ENCODE measurements at places on chromosomes 3 and 15.

- DNase-seq, result no peak
These were observed 23.9 kb upstream of the LOXL1 start for GRCh38 chr15:73902121-73903020.

DNA sequence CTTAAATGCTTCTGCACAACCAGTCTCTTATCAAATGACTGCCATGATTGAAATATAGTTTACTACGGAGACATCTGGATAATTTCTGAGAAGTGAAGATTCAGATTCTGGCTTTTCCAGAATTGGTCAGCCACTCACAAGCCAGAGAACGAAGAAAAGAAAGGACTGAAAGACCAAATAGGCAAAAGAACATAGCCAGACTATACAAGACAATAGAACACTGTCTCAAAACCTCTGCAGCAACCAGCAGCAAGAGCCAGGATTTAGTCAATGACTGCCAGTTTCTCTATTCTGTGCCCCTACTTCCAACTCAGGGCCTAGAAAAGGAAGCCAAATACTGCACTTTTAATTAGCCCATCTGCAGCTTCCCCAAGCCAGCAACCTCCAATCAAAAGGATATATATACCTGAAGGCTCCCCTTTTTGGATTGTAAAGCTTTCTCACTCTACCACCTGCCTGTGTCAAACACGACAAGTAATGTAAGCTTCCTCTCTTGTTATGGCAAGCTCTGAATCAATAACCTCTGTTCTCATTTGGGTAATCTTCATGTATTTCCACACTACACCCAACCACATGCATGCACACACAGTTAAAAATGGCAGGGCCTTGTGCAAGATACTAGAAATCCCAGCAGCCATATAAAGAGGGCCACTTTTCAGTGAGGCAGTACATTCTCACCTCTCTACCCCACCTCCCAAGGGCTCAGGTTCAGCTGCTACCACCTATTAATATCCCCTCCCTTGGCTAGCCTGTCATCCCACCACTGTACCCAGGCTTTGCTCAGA lies 97.1 kb downstream of the ERC2 start:
- no peak for DNase-seq

DNA sequence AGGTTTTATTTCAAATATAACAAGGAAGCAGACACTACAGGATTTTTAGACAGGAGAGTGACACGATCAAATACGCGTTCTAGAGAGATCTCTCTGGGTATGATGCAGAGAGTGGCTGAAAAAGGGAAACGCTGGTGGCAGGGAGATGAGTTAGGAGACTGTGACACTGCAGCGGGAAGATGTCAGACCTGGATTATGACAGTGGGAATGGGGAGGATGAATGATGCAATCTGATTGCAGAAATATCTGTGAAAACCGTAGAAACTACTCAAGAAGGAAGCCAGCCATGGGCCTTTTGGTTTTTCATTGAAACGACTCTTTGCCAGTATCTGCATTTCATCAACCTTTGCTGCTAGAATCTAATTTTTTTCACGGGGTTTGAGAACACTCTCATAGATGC lies 157.9 kb downstream of the FAM43A start:
- DNase-seq, result no peak

GRCh38 chr3:147960786-147961185 lies 551.6 kb downstream of the ZIC1 start:
- no peak for DNase-seq

DNA sequence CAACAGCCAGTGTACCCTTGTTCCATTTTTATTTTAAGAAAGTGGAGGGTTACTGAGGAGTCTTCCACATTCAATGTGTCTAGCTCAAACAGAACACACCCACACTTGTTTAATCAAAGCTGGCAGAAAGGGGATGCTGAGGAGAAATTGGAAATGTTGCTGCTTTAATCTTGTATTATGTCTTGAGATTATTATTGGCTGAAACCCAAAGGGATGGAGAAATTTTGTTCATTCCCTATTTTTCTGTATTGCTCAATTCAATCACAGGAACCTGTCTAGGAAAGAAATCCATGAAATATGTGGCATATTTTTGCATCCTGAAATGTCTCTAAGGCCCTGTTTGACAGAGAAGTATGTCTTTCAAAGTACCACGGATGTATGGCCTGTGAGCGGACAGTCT lies 238.0 kb downstream of the MYRIP start:
- DNase-seq, result no peak

- DNase-seq, result no peak
These were observed 142.1 kb downstream of the NUP210 start for GRCh38 chr3:13277860-13278531.

DNA sequence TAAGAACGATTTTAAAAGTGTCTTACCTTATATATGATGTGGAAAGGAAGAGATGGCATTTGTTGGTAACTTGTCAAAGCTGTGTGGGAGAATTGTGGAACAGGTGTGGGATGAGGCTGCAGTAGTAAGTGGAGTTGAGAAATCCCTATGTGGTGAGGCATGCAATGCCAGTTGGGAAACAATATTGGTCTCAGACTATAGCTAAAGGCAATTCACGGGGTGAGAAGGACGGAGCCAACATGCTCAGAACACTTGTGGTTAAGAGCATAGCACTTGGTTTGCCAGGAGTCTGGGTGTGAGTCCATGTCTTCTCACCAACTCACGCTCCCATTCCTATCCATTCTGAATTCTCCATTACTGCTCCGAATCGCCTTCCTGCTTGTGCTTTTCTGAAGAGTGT lies 615.6 kb upstream of the ADAMTS9 start:
- no peak for DNase-seq

DNA sequence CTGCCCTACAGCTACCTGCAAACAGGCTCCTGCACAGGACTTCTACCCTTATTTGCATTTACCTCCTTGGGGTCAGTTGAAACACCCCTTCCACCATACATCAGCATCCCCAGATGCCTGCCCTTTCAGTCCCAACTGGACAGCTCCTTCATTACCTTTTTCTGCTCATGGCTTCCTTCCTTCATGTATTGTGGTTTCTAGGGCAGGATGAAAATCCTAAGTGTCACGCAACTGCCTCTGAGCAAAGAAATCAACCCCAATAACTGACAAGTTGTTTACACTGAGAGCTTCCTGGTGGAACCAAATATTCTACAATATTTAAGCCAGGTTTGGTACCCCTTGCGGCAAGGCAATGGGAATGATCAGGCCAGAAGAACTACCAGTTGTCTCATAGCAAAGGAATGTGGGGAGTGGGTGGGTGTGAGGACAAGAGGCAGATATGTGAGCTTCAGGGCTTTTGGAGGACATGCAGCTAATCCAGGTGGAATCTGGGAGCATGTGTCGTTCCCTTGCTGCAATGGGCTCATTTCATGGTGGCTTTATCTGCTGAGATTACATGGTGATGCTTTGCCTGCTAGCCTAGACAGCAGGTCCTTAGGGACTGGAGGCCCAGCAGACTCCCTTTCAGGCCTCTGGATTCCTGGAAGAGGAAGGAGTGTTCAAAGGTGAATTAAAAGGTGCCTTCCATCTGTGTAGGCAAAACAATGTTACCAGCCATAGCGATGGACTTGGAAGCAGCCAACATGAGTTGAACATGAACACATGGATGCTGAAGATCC lies 34.9 kb downstream of the PPCDC start:
- DNase-seq, result no peak

DNA sequence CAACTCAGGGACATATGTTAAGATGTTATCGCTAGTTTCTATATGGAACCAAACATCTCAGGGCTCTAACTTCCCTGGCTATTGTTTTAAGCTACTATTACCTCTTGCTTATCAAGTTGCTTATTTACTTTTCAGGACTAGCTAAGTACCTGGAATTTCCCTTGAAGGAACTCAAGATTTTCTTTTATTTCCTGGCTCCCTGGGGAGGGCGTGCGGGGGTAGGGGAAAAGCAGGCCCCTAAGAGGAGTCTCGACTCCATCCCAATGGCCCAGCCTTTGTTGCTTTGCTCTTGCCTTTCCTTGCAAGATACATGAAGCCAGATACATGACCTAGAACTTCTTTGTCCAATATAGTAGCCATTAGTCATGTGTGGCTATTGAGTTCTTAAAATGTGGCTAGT lies 76.9 kb upstream of the STXBP5L start:
- DNase-seq, result no peak

GRCh38 chr3:21425715-21426114 lies 325.3 kb downstream of the ZNF385D start:
- no peak for DNase-seq

DNA sequence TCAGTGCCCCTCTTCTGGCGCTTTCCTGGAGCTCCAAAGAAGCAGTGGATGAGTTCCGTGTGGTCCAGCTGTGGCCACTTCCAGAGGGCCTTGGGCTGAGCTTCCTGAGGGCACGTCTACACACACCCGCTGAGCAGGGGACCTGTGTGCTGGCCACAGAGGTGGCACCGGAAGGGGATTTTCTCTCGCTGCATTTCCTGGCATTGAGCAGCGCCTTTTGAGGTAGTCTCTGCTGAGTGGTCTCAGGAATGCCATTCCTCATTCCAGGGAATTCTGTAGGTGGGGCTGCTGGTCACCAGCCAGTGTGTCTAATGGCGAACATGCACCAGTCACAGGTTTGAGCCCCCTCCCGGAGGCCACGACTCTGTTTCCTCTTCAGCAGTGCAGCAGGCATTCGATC lies 48.1 kb downstream of the AMOTL2 start:
- DNase-seq, result no peak

- no peak for DNase-seq
These were observed 63.5 kb downstream of the HACD2 start for GRCh38 chr3:123521179-123521969.

GRCh38 chr3:14303336-14304100 lies 98.9 kb upstream of the SLC6A6 start:
- no peak for DNase-seq

DNA sequence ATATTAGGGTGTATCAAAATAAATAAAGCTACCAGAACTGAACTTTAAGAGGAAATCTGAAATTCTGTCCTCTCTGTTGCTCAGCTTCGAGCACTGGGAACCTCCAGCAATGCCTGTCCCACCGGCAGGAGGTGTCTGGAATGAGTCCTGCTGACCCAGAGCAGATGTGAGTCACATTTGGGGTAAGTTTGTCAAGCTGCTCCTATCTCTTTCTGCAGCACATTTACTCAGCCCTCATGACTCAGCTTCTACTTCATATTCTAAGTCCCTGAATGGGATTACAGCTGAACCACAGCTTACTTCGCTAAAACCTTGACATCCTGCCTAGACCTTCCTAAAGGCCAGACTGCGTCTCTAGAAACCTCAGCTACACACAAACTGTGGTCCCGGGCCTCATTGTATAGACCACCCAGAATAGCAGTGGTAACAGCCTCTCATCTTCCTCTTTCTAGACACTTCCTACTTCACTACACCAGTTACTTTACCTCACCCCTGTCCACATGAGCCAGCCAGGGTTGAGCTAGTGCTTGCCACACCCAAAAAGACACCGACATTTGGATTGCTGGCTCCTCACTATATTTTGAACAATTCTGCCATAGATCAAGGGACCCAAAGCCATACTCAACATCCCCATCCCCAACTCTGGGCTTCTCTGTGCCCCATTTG lies 109.6 kb upstream of the TMCO5A start:
- DNase-seq, result no peak

DNA sequence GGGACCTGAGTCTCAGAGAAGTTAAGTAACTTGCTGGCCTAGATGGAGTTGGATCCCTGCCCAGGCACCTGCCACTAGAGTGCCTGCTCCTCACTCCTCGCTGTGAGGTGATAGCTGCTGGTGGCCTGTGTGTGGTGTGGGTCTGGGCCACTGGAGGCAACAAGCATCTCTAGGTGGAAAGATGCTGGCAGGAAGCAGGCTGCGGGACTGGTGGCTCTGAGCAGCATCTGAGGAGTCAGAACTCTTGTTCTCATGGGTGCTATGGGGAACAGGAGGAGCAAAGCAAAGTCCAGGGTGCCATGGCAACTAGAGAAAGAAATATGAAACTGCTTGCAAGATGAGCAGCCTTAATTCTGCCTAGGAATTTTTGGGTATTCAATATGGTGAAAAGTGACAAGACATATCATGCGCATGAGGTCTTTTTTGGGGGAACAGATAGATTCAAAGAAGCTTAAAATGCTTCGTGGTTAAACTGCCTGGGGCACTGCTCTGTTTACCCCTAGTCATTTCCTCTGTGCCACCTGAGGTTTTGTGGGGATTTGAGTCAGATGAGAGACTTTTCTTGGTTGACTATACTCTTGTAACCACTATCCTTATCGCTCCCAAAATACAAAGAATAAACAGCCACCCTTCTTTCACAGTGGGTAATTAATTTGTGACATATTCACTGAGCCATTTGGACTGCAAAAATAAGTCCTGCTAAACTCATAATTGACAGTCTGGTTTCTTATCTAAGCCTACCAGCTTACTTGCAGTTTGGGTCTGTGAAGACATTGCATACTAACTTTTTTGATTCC lies 50.3 kb downstream of the MED12L start:
- DNase-seq, result no peak

DNA sequence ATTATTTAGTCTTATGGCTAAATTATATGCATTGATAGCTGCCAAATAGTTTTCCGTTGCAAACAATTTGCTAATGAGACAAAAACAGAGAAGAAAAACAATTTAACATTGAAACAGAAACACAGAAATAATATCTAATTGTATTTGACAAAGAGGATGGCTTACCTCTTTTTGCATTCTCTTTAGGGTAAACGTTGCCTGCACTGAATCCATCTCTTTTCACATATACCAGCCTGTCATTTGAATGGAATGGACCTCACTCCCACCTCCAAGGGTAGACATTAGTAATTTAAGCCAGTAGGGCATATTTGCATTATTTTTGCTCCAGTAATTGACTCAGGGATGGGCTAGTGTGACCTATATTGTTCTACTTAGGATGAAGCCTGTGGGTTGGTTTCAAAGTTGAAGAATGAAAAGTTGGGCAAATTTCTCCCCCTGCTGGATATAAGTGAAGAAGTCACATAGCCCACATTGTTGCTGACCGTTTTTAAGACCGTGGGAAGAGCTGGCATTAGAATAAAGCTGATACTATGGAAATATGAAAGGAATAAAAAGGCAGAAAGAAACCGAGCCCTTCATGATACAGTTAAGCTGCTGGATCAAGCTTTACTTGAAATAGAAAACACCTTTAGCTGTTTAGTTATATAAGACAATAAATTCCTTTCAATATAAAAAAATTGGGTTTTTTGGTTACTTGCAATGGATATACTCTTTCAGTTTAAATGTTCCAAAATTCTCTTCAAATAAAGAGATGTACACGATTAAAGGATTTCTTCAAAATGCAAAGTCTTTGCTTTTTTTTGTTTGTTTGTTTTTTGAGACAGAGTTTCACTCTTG lies 26.9 kb downstream of the PIERCE2 start:
- DNase-seq, result no peak

GRCh38 chr15:77527164-77527778 lies 105.4 kb downstream of the LINGO1 start:
- DNase-seq, result no peak

GRCh38 chr3:64539451-64540196 lies 148.2 kb downstream of the ADAMTS9 start:
- no peak for DNase-seq

- DNase-seq, result no peak
These were observed 24.2 kb upstream of the ERICH6 start for GRCh38 chr3:150727653-150728502.

- no peak for DNase-seq
These were observed 61.3 kb downstream of the DMXL2 start for GRCh38 chr15:51561271-51561670.
